NCI-H345 (cell line): ENCODE measurements at places on chromosomes 3 and 15.

DNA sequence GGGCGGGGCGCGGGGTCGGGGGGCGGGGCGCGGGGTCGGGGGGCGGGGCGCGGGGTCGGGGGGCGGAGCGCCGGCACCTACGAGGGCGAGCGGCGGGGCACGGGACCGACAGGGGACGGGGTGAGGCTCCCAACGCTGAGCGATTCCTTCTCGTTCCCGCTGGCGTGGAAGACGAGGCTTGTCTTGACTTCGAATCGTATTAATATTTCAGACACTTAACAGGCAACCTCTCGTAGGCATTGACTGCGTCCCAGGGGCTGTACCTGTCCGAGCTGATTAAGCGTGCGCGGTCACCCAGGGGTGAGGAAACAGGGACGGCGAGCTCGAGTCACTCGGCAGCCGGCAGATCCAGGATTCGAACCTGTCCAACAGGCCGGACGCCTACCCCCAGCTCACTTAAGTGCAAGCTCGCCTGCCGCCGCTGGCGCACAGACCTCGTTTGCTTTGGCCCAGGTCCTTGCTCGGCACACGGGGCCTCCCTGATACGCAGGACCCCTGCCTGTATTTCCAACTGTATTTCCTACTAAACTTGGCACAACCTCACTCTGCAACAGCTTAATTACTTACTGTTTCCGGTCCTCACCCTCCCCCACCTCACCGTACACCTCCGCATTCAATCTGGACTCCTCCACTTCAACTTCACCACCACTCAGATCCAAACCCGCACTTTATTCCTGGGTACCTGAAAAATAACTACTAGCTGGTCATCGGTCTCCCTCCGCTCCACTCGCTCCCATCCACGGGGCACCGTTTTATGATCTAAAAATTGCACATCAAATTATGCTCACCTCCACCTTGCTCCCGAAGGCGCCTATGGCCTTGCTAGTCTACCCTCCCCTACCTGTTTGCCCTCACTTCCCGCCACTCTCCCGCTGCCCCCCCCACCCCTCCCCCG, 722 bp upstream of the ZXDC start:
- peak; percentile 66 for DNase-seq

DNA sequence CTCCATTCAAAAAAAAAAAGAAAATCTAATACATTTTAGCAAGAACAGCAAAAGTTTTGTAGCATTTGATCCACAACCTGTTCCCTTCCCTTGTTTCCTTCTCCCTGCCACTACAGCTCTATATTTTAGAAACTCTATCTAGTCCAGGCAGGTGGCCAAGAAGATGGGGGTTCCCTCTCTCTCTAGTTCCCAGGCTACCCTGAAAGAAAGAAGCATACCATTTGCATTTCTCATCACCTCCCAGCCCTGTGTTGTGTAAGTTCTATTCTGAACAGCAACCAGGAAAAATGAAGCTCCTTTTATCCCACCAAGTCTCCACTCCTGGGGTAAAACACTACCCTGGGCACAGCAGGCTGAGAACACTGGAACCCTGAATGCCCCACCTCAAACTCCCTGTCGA, 100.0 kb downstream of the PCCB start:
- no peak for DNase-seq

DNA sequence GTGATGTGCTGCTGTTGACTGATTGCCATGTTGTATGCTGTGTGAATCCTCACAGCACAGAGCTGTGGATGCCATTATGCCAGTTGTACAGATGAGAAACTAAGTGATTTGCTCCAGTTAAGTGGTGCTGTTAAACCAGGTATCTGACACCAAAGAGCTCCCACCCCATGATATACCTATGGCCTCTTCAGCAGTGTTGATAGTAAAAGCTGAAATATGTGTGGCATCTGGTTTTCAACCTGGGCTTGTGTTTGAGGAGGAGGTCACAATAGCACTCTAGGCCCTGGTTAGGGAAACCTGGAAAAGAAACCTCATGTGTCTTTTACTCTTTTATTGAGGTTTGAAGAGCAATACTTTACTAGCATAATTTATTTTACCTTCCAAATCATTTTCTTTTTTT, 21.4 kb downstream of the RAD54L2 start:
- no peak for DNase-seq

DNA sequence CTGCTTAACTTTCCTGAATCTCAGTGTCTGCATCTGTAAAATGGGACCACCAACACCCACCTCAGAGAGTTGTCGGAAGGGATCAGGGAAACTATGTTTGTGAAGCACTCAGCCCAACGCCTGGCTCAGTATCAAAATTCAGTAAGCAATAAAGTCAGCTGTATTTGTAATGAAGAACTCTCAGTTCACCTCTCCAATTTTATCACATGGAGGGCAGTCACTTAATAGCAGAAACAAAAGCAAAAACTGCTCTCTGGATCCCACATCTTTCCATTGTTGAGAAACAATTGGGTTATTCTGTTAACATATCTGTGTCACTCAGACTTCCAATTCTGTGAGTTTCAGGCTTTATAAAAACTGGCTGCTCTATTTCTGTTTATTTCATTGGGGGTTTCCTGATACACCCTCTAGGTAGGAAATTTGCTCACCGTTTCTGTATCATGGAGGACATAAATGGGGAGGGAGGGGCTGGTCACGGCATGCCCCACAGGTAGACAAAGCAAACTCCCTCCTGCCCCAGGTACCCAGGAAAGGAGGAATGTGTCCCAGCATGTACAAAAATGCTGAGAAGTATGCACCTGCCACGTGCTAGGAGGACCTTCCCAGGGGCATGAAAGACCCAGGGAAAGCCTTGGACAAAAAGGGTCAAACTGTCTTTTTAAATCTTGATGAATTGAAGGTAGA, 81.4 kb upstream of the LMOD3 start:
- DNase-seq = no peak

- no peak for DNase-seq
Measured at GRCh38 chr15:64284042-64284441, 71.9 kb downstream of the CSNK1G1 start.

- DNase-seq = no peak
Measured at GRCh38 chr3:127448671-127449070, 141.9 kb downstream of the TPRA1 start.

- DNase-seq = no peak
Measured at GRCh38 chr3:43872301-43872700, 181.6 kb downstream of the ABHD5 start.

DNA sequence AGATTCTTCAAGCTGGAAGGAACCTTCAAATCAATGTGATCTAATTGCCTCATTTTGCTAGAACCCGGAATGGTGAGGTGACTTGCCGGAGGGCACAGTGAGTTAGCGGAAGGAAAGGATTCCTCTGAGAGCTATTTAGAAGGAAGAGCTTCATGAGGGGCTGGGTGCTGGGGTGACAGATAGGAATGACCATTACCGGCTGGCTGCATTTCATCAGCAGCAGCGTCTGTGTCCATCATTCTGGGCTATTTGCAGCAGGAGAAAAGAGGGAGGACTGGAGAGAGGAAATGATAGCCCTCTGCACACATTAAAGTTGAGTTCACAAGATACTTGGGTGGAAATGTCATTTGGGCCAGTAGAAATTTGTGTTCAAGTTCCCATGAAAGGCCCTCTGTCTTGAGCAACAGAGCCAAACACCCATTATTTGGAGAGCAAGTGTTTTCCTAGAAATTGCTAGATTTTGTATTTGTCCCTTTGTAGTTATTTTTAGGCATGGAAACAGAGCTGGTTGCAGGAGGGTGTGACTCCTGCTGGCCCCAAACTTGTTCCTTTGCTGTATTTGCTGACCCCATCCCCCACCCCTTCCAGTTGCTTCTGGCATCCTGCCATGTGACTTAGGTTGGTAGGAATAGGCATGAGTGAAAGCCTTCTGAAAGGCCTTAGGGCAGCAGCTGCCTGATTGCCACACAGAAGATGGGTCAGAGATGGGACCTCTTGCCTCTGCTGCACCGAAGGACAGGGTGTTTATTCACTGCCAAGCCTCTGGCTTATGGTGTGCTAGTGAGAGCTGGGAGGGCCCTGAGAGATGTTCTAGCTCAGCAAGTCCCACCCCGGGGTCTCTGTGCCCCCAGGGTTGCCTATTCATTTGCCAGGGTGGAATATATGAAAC, 87.5 kb upstream of the PLXNA1 start:
- DNase-seq = peak; percentile 17

- no peak for DNase-seq
Measured at GRCh38 chr15:72092006-72092405, 25.9 kb downstream of the MYO9A start.

GRCh38 chr15:100715571-100716455, 113.4 kb downstream of the ASB7 start:
- DNase-seq = no peak

DNA sequence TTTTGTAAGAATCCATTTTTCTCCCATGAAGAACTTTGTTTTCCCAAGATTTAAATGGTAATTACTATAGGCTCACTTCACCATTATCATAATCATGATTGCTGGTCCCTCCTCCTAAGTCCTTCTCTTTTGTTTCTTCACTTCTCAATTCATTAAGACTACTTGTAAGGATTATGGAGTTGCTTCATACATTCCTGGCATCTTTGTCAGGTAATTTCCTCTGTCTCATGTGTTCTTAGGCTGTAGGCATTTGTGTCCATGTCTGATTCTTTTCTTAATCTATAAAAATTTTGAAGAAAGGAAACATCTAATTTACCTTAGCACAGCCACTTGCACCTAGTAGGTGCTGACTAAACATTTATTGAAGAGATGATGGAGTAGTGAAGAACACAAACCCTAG, 79.9 kb upstream of the SATB1 start:
- no peak for DNase-seq

DNA sequence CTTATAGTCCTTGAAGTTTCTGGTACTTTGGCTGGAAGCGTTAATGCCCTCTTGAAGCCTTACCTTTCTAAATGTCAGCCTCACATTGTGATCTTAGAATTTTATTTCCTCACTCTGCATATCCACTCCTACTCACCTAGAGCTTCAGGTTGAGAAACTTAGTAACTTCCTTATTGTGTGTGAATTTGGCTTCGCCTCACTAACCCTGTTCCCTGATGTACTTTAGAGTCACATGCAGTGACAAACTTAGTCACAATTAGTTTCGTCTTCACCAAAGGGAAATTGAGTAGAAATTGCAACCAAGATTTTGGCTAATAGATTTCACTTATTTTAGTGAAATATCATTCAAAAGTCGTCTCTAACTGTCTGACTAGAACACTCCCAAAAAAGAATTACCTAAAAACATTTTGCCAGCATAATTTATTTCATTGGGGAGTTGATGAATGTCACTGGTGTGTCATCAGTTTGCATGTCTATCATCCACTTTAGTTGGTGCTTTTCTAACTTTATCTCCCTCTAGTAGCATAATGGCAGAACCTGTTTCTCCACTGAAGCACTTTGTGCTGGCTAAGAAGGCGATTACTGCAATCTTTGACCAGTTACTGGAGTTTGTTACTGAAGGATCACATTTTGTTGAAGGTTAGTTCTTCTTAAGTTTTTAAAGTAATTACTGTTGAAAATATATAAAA, 960 bp downstream of the MFN1 start:
- DNase-seq = no peak

- DNase-seq = no peak
Measured at GRCh38 chr15:66830358-66830757, 128.3 kb downstream of the SMAD6 start.

DNA sequence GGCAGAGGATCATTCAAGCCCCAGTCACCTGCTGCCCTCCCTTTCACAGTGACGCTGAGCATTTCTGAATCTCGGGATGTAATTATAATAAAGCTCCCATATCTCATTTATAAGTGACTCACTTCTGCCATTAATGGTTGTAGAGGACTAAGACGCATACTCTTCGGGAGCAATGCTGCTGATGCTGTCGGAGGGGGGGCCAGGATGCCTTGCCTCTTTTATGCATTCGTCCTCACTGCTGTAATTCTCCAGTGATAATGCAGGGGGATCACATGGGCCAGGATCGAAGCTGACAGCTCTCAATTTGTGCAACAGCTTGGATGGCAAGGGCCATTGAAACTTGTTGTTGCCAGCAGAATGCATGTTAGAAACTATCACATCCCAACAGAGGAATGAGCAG, 3.1 kb downstream of the HRH1 start:
- no peak for DNase-seq

DNA sequence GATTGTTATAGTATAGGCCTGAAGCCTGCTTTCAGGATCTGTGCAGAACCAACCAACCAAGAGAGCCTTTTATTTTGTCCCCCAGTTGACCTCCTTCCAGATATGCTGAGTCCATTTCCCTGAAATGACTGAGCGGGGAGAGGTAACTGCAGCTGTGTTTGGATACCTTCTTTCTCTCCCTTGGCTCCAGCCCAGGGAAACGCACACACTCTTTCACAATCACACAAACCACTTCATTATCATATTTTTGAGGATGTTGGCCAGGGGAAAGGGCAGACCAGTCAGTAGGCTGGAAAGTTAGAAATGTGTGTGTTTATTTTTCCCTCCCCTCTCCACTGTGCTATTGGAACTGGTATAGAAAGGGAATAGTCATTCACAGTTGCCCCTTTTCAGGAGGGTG, 417.7 kb upstream of the TBL1XR1 start:
- DNase-seq = peak; percentile 64

DNA sequence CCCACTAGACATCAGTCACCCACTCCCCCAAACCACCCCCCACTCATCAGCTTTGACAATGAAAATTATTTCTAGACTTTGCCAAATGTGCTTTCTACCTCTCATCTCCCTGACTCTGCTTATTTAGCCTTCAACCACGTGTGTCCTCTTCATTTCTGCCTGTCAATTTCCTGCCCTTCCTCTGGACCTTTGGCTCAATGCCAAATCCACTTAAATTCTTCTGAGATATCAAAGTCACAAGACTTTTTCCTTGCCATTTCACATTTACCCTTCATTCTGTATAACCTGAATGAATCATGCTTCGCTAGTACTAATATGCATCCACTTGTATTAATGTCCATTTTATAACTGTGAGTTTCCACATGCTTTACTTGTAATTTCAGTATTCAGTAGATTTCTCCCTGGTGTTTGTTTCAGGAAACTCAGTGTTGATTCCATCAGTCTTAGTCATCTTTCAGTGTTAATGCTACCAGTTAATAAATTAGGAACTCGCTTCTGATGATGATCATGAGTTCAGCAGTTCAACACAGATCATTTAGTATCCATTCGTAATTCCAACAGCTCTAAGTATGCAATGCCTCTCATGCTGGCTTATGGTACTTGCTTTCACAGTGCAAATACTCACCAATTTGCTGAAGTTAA, 128.2 kb upstream of the OSTN start:
- DNase-seq = no peak

GRCh38 chr15:58686286-58686685, 63.2 kb downstream of the ADAM10 start:
- DNase-seq = no peak

DNA sequence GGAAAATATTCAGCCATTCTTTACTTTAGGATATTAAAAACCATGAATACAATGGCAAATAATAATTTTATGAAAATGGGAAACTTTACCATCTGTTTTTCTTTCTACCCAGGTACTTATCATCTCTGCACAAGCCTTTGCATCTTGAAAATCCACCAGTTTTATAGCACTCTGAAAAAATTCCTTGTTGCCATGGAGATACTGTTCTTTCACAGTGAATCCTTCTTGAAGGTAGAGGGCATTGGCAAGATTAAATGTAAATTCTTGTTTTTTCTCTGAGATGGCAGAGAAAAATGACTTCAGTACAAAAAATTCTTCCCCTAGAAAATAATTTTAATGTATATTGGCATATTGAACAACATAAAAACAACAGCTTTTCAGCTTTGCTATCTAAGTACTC, 6.9 kb downstream of the SERPINI2 start:
- DNase-seq = no peak

- DNase-seq = no peak
Measured at GRCh38 chr3:61565569-61565968, 4.2 kb downstream of the PTPRG start.

GRCh38 chr3:182746959-182747358, 46.3 kb upstream of the ATP11B start:
- no peak for DNase-seq

- no peak for DNase-seq
Measured at GRCh38 chr3:55567615-55568014, 80.5 kb upstream of the WNT5A start.
